ENCODE measurements at places on chromosomes 3 and 15. TPM values are rescaled to one million over a fixed set of nuclear protein-coding genes. Genes with fewer than 3 reads are reported as not detected.

GRCh38 chr15:90535254-90535653, 5.5 kb downstream of the CRTC3 start:
- DNase-seq: no peak

DNA sequence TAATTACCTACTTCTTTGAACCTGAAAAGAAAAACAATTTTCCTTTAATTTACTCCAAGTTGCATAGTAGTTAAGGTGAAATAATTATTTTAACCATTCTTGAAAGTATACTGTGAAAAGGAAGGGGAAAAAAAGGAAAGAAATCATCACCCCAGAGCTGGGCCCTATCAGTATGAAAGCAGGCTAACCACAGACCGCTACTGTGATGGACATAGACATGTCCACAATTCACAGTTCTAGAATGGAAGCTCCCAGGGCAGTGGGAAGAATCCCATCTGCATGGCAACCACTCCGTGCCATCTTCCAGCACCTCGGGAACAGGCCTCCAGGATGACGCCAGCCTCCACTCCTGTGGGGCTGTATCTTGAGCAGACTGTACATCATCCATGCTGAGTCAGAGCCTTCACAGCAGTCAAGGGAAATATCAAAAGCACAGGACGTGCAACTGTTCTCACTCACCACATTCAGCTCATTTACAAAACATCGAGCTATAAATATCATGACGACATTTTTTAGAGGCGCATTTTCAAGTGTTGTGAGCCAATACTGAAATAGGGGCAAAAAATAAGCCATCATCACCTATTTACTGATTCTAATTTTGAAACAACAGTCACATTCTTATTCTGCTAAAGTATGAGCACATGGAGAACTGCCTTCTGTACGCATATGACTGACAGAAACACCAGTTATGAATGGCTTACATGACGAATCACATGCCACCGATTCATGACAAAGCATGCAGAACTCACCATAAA, 119.7 kb downstream of the SNRK start:
- DNase-seq: no peak

GRCh38 chr3:46110701-46111493, 83.6 kb upstream of the XCR1 start:
- DNase-seq: no peak

GRCh38 chr3:72244396-72244795, 459.4 kb upstream of the PROK2 start:
- peak; percentile 69 for DNase-seq

GRCh38 chr3:132563420-132564069, 33.5 kb upstream of the ACKR4 start:
- DNase-seq: no peak

NANOGP8 gene
- not detected for total RNA-seq

GNL3 gene
- 113 TPM for total RNA-seq

DNA sequence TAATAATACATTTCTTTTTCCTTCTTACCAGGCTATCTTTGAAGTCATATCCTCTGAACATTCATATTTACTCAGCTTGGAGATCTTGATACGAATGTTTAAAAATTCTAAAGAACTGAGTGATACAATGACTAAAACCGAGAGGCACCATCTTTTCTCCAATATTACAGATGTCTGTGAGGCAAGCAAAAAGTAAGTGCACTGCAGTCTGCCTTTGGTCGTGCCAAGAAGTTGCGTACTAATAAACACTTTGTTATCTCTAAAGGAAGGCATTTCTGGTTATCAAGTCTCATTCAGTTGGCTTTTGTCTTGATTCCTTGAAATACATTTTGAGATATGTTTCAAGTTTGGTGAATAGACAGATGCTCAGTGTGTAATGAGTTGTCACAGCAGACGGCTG, 31.6 kb downstream of the ARHGEF26 start:
- no peak for DNase-seq

CBLB gene
- total RNA-seq: 97.9 TPM

DNA sequence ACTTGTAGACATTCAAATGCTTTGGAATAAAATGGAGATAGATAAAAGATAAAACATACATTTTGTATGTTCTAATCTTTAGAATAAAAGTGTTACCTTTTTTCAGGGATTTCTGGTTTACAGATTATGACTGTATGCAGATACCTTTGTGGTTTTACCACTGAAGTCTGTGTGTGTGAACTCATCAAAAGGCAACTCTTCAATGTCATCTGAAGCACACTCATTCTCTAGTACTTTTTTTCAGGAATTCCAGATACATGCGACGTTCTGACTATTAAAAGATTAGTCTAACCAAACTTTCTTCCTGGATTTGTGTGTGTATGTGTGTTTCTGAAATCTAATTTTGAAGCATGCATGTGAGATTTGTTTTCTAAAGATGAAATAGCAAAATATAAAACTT, 188.6 kb downstream of the NLGN1 start:
- no peak for DNase-seq

DNA sequence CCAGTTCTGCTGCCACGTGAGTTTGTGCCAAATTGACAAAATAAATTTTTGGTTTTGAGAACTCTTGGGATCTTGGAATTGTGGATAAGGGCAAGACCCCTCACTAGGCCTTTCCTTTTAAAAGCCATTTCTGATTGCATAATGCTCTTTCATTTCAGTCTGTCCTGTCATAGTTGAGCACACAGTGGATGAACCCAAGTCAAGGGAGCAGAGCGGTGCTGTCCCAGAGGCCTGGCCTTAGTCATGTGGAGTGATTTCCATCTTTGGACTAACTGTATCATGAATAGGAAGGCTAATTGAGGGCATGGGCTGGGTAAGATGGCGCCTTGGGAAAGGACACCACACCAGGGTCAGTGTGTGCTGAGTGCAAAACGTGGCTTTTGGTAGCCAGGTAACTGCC, 304.0 kb downstream of the UACA start:
- no peak for DNase-seq

SLC51B gene
- total RNA-seq: not detected

DNA sequence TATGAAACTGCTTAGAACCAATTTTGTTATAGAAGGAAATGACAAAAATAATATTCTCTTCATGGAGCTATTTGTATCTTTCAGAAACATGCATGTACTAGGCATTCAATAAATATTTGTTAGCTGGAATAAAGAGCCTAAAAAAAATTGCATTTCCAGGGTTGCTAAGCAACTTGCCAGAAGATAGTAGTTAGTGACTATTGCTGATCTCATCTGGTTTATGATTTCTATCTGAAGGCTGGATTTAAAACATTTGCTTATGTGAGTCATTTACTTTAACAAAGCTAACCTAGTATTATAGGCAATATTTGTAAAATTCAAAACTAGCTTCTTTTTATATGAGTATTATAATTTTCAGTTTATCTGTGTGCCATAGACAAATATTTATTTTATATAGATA, 78.3 kb downstream of the NAALADL2 start:
- DNase-seq: no peak

CHDH gene
- 1.4 TPM for total RNA-seq

GRCh38 chr15:99734575-99734974, 1.3 kb upstream of the LYSMD4 start:
- no peak for DNase-seq

CD96 gene
- total RNA-seq: 6.9 TPM

- no peak for DNase-seq
These were observed 21.3 kb downstream of the GSK3B start for GRCh38 chr3:120072867-120073525.

PRICKLE2 gene
- 65.7 TPM for total RNA-seq

DNA sequence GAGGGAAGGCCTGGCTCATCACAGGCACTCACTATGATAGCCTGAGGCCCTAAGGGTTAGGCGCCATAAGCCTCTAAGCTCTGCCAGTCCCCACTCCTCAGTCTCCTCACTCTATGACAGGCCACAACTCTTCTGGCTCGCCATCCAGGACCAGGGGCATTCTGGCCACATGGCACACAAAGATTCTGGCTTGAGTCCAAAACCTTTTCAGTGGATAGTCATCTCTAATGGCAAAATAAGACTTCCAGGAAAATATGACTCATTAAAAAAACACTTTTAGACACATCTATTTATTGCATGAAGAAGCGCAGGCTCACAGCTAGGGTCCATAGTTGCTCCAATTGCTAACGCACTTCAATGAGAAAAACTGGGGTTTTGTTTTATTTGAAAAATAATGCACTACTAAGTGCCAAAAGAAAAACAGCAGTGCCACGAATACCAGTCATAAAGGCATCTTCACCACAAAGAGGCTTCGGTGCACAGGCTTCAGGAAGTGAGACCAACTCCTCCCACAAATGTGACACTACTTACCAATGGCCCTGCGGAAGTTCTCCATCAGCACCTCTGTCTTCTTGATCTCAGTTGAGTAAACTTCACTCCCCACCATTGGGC, 11.1 kb downstream of the RUVBL1 start:
- DNase-seq: no peak

GRCh38 chr3:196124608-196125007, 42.7 kb upstream of the TFRC start:
- DNase-seq: no peak

SERINC4 gene
- total RNA-seq: 0.22 TPM

- no peak for DNase-seq
These were observed 355.8 kb downstream of the MCTP2 start for GRCh38 chr15:94587113-94587512.

P4HTM gene
- total RNA-seq: 16.2 TPM

DNA sequence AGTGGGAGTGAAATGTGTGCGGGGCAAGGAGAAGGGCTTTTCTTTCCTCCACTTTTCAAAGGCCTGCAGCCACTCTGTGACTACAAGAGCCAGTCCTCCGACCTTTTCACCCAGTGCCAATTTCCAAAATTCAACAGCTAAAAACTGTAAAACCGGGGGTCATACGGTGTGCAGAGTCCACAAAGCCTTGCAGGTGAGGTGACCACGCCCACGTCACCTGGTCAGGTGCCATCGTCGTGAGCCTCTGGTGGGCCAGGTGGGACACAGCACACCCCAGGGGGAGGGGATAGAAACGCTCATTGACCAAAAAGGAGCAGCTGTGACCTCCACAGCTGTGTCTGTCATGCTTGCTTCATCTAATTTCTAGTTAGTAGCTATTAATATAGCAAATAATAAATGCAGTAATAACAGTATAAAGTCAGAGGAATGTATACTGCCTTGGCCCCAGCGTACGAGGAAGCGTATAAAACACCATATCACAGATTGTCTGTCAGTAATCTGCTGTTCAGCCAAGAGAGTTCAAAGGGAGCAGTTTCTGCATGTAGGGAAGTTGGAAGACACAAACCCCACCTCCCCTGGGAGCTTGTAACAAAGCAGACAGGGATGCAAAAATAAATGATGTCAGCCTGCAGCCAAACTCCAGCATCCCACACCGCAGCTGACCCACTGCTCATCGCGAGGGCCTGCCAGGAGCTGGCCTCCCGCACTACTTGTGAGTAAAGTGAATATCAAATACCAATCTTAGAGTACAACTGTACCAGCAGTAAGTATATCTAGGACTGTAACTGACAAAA, 86.7 kb downstream of the VGLL4 start:
- no peak for DNase-seq

PAK6 gene
- 0.26 TPM for total RNA-seq

- DNase-seq: no peak
These were observed 58.5 kb upstream of the FAM174B start for GRCh38 chr15:92714077-92714476.

GPR156 gene
- 0.42 TPM for total RNA-seq

- no peak for DNase-seq
These were observed 589 bp downstream of the ANAPC13 start for GRCh38 chr3:134485075-134485717.

CFAP91 gene
- 0.39 TPM for total RNA-seq

GRCh38 chr3:129052675-129053074, 7.9 kb upstream of the GP9 start:
- DNase-seq: no peak

APOD gene
- 362 TPM for total RNA-seq

DNA sequence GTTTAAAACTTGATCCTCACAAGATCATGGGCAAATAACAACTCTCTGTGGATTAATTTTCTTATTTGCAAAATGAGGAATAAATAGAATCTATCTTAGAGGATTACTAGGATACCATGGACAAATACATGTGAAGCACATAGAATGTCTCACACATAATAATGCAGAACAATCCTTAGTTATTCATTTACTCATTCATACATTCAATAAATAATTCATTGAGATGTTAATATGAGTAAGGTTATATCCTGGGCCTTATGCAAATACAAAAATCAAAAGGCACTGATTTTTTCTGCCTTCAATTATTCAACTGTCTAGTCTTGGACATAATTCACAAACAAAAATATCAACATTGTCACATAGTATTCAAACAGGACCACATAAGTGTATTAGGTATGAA, 654.1 kb downstream of the MECOM start:
- no peak for DNase-seq

DNA sequence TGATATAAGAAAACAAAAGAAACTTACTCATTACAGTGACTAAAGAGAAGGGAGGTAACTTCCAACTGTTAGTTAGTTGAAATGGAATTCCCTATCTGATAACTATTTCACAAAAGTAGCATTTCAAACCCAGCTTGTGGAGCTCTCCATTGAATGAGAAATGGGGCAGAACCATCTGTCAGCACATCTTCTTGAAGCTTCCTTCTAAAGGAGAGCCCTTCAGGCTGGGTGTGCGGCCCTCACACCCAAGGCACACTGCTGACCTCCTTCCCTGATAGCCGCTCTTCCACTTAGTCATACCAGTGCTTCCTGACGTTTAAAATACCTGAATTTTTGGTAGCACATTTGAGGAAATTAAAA, 28.1 kb upstream of the VEPH1 start:
- DNase-seq: no peak

GRCh38 chr15:90414408-90415028, 26.5 kb downstream of the IQGAP1 start:
- DNase-seq: no peak

PML gene
- 92.3 TPM for total RNA-seq

DNA sequence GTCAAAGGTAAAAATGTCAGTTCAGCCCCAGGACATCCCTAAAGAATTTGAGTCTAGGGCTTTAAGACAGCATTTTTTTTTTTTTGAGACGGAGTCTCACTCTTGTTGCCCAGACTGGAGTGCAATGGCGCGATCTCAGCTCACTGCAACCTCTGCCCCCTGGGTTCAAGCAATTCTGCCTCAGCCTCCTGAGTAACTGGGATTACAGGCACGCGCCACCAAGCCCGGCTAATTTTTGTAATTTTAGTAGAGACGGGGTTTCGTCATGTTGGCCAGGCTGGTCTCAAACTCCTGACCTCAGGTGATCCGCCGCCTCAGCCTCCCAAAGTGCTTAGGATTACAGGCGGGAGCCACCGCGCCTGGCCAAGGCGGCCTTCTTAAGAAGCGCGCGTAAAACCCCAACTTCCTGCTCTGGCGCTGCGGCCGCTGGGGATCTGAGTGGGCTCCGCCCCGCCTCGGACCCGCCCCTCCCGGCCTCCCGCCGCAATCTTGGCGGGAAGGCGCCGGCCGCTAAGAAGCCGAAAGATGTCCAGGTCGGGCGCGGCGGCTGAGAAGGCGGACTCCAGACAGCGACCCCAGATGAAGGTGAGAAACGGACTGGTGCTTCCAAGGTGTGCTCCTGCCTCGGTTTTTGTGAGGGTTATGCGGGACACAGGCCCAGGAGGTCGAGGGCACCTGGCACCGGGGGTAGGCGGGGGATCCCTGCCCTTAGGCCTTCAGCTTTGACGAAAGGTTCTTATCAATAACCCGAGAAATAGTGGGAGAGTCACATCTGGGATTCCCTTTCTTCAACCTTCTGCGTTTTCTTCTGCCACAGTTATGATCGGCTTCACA, at the start of gene WDR76:
Gene WDR76, plus strand, starts transcription at position 495 of the 834 bp plus-strand sequence. Its CDS starts 31 bp downstream, at position 526.
- DNase-seq: peak; percentile 94

DNAH1 gene
- total RNA-seq: 9.9 TPM

SKOR1 gene
- total RNA-seq: 0.26 TPM

- DNase-seq: peak; percentile 24
These were observed 82.1 kb downstream of the SMAD6 start for GRCh38 chr15:66784174-66784573.

AVEN gene
- total RNA-seq: 21.2 TPM

- DNase-seq: no peak
These were observed 60.9 kb downstream of the ST8SIA2 start for GRCh38 chr15:92454555-92455105.

IFRD2 gene
- total RNA-seq: 105 TPM
